ENCODE measurements at places on chromosomes 3 and 15.

DNA sequence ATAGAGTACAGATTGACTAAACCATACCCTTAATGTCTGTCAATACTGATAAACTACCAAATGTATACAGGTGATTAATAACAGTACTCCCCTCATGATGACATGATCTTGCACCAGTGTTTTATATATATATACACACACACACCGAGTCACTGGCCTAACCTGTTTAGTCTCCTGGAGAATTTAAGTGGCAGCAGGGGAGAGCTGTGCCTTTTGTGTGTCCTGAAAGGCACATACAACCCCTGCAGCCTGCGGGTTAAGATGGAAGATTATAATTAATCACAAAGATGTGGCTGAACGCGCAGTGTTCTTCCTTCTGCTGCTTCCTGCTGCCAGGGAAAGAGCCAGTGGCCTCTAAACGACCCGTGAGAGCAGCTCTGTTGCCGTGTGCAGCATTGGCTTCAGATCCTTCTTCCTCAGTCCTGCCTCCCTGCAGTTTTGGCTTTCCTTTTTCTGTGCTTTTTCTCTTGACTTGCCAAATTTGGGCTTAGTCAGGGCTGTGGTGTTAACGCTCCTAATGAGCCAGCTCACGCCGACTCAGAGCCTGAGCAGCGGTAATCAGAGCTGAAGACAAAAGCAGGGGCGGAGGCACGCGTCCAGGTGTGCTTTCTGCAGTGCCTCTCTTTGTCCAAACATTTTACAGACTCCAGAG lies 42.5 kb upstream of the UBE3A start:
- H3K27ac ChIP-seq = no peak overlapping the region
- H3K36me3 ChIP-seq = no peaks in the 10 kb centered on the region
- H3K27me3 ChIP-seq = no peaks in the 10 kb centered on the region
- H3K4me3 ChIP-seq = no peak overlapping the region

- no peaks in the 10 kb centered on the region for H3K36me3 ChIP-seq
- H3K27ac ChIP-seq = no peak overlapping the region
- no peaks in the 10 kb centered on the region for H3K27me3 ChIP-seq
- H3K4me1 ChIP-seq = no peaks in the 10 kb centered on the region
Measured at GRCh38 chr3:76293856-76294255, 508.5 kb upstream of the ZNF717 start.

DNA sequence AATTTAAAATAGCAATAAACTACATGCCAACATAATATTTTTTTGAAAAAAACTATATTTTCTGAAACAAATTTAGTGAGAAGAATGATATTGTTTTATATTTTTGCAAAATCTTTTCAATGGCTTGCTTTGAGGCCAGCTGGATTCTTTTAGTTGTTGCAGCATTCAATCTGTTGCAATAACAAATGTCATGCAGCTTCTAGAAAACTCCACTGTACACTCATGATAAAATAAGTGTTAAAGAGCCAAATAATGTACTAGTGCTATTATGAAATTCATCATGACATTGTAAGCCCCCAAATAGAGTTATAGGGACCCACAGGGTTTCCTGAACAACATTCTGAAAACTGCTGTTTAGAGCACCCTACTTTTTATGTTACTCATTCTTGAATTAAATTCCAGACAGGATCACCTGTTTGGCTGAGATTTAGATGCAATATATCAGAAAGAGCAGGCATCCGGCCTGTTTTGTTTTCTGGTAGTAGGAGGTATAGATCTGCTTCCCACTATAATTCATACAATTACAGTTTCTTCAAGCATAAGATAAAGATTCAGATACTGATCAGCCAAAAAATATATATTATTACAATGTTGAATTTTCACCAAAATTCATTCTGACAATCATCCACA lies 703.0 kb upstream of the ZNF385D start:
- no peaks in the 10 kb centered on the region for H3K36me3 ChIP-seq
- H3K4me3 ChIP-seq = no peak overlapping the region
- H3K27me3 ChIP-seq = no peaks in the 10 kb centered on the region

- peaks cover 20% of the 10 kb centered on the region for H3K4me1 ChIP-seq
- no peak overlapping the region for H3K27ac ChIP-seq
- H3K4me3 ChIP-seq = no peak overlapping the region
- H3K36me3 ChIP-seq = no peaks in the 10 kb centered on the region
Measured at GRCh38 chr3:177571944-177572315, 374.6 kb upstream of the TBL1XR1 start.

- H3K4me3 ChIP-seq = peak overlapping the region; percentile 32
- H3K4me1 ChIP-seq = peaks cover 28% of the 10 kb centered on the region
- no peaks in the 10 kb centered on the region for H3K27me3 ChIP-seq
- H3K27ac ChIP-seq = peak overlapping the region; percentile 76
Measured at GRCh38 chr3:69081583-69082262, 1.6 kb upstream of the UBA3 start.

All from stimulated activated naive B cell treated with anti-CD40 and anti-IgM and Interleukin-4, amounts not matched to agents 10 μg/mL and 1 μg/mL and 100 μg/mL, for 72 hours (primary cell).